ENCODE measurements at places on chromosomes 16 and 17.
A peak's percentile ranks its signal among the peaks of the same experiment; 100 is the strongest.

DNA sequence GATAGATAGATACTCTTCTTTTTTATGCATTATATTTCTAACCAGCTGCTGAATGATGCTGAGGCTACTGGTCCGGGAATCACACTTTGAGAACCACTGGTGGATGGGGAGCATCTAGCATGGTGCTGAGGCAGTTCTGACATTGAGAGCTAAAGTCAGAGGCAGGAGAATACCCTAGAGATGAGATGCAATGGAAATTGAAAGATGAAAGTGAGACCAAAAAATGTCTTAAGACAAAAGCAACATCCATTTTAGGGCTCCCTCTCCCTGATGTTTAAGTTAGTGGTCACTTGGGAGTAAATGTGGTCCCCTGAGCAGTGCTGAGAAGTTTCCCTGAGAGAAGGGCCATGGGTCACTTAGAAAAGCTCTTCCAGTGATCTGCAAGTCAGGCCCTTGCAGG, 6.8 kb downstream of the PCTP start:
- DNase-seq = no peak

- DNase-seq = no peak
Measured at GRCh38 chr16:74321356-74321755, 24.7 kb downstream of the PSMD7 start.

DNA sequence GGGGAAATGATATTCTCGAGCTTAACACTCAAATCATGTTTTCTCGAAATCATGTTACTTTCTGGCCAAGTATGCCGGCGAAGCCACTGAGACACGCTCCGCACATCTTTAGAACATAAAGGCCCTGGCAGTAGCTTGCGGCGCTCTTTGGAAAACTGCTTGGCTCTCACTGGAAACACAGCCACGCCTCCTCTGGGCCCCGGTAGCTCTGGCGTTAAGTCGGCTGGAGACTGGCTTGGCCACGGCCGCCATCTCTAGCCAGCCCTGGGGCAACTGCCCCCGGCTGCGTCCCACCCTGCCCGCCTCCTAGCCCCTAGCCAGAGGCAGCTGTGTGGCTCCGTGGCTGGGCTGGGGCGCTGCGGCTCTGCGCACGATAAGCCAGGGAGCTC, 9.2 kb upstream of the BAIAP2 start:
- no peak for DNase-seq

GRCh38 chr16:23564575-23565363, 7.2 kb downstream of the UBFD1 start:
- no peak for DNase-seq

DNA sequence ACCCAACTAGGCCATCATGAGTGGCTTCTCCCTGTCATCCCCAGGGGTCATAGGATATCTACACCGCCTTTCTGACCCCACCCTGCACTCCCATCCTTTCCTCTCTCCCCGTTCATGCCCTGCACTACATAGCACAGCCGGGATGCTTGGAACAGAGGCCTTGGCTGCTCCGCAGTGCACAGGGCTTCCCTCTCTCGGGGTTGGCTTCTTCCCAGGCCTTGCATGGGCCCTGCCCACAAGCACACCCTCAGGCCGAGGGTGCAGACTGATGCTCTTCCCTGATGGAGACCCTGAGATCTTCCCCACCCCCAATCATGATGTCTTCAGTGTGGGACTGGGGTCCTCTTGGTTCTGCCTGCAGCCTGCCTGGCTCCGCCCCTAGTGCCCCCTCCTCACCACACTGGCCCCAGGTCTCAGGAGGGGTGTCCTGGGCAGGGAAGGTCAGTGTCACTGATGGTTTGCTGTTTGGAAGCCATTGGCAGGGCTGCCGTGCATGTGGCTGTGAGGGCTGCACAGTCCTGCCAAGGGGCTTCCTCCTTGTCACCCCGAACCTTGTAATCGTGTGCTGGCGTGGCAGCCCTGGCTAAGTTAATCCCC, 14.3 kb upstream of the NAGLU start:
- no peak for DNase-seq

- DNase-seq = no peak
Measured at GRCh38 chr17:80848449-80849102, 143.1 kb upstream of the CHMP6 start.

- DNase-seq = no peak
Measured at GRCh38 chr16:56967733-56968132, 6.0 kb downstream of the CETP start.

GRCh38 chr17:59342681-59343131, 11.3 kb downstream of the YPEL2 start:
- DNase-seq = no peak

DNA sequence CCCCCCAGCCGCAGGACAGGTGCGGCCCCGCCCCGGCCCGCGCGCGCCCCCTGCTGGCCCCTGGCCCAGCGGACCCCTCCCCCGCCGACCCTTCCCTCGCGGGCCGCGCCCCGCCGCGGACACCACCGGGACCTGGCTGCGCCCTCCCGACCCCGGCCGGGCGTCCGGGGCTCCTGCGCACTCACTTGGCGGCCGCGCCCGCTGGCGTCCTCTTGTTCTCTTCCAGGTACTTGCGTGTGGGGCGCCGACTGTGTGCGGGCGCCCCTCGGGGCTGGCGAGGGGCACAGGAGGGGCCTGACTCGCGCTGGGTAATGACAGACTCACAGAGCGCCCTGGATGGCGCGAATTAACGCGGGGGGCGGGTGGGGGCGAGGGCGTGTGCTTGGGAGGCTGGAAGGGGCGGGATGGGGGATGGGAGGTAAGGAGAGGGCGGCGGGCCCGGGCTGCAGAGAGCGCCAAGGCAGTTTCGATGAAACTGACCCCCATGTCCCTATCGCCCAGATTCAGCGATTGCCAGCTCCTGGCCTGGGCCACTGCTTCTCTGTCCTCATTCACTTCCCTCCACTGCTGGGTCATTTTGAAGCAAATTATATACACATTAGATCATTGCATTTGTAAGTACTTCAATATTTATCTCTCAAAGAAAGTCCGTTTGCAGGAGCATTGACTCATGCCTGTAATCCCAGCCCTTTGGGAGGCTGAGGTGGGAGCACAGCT, 445 bp upstream of the DBNDD1 start:
- DNase-seq = peak; percentile 40

- DNase-seq = no peak
Measured at GRCh38 chr17:77423589-77424451, 283.1 kb downstream of the SEC14L1 start.

- DNase-seq = no peak
Measured at GRCh38 chr17:40472733-40473452, 28.5 kb downstream of the TNS4 start.

- DNase-seq = no peak
Measured at GRCh38 chr16:78961464-78961863, 639.1 kb downstream of the MAF start.

DNA sequence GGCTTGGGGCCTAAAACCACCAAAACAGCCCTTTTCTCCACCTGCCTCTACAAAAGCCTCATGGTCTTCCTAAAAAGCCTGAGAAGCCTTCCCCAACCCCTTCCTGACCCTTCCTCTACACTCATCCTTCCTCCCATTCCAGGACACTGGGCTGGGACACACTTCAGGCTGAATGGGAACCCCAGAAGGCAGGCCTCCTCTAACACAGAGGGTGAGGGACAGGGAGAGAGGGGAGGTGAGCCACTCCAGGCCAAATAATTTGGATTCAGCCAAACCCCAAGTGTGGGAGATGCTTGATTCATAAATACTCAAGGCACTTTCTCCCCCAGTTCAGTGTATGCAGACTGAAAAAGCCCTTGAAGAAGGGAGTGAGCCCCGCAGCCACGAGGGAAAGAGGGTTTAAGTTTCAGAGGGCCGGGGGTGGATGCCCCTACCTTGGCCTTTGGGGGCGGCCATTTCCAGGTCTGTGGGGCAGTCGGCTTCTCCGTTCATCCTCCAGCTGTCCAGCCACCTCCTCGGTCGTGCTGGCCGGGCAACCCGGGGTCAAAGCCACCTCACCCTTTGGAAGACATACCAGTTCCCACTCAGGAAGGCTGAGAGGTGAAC, 1.6 kb downstream of the UBTF start:
- no peak for DNase-seq

DNA sequence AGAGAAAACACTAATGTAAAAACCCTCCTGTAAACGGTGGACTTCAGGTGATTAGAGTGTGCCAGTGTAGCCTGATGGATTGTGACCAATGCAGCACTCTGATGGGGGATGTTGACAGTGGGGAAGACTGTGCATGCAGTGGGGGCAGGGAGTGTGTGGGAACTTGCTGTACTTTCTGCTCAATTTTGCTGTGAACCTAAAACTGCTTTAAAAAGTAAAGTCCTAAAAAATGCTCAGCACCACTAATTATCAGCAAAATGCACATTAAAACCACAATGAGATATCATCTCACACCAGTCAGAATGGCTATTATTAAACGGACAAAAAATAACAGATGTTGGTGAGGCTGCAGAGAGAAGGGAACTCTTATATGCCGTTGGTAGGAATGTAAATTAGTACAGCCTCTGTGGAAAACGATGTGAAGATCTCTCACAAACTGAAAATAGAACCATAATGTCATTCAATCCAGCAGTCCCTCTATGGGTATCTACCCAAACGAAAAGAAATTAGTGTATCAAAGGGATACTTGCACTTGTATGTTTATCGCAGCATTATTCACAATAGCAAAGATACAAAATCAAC, 9.7 kb upstream of the ULK2 start:
- DNase-seq = no peak

DNA sequence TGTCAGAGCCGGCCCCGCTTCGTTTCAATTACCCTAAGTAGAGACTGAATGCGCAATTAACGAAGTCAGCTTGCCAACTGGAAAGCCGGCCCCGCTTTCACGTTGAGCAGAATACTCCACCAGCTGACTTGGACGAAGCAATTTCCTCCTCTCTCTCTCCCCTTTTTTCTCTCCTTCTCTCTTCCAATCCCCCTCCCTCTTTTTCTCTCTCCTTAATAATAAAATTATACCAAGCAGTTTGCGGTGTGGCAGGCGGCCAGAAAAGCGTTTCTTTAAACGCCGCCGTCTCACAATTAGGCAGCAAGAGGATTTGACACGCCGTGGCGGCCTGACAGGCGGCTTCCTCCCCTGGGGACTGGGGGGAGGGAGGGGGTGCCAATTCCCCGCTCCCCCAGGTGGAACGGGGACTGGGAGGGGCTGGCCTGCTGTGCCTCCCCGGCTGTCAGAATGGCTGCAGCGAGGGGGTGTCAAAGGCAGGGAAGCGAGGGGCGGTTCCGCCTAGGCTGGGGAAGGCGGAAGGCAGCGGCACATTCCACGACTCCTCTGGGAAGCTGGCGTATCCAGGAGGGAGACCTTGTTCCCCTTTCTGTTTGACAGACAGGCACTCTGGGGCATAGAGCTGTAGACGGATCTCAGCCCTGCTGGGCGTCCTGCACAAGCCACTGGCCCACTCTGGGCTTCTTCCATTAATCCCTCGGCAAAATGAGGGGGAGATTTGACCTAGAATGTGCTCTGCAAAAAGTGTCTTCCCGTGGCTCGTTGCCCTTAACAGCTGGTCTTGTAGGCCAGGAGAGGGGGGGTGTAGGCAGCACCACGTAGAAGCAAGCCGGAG, 52.7 kb downstream of the SREBF1 start:
- DNase-seq = no peak

- DNase-seq = no peak
Measured at GRCh38 chr16:29972500-29972899, 1.2 kb upstream of the TAOK2 start.

- DNase-seq = no peak
Measured at GRCh38 chr17:40402668-40403067, 15.0 kb downstream of the TOP2A start.

GRCh38 chr17:78896091-78896833, 6.7 kb downstream of the CEP295NL start:
- no peak for DNase-seq

DNA sequence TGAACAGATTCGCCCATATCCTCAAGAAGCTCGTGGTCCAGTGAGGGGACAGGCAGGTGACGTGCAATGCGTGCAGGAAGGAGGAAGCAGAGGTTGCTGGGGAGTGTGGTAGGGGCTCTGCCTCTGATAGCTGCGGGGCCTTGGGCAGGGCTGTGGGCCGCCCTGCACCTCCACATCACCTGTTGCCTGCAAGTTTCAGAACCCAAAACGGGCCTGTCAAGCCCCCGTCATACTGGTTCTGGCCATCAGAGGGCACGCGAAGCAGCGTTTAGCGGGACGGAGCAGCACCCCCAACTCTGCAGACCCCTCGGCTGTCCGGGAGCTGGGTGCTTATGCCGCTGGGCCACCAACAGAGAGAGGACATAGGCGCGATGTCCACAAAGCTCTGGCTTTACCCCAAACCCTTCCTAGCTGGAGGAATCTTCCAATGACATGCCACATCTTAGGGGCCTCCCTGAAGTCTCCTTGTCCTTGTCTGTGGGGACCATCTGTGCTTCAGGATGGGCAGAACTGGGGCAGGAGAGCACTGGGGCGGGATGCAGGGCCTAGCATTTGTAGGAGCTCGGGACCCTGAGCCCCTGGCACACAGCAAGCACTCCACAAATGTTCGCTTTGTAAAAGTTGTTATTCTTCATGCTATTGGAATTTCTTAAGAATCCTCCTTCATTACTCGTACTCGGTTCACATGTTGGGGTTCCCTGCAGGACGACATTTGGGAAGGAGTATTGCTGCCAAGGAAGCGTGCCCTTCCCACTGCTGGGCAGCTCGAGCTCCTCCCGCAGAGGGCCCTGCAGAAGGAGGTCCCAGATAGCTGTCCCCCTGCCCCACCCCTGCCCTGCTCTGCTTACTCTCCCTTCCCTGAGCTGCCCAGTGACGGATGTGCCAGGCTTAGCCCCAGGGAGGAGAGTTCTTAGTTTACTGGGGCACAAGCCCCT, 64.3 kb downstream of the CNGB1 start:
- no peak for DNase-seq

- no peak for DNase-seq
Measured at GRCh38 chr16:88727871-88728270, 21.6 kb downstream of the CTU2 start.

DNA sequence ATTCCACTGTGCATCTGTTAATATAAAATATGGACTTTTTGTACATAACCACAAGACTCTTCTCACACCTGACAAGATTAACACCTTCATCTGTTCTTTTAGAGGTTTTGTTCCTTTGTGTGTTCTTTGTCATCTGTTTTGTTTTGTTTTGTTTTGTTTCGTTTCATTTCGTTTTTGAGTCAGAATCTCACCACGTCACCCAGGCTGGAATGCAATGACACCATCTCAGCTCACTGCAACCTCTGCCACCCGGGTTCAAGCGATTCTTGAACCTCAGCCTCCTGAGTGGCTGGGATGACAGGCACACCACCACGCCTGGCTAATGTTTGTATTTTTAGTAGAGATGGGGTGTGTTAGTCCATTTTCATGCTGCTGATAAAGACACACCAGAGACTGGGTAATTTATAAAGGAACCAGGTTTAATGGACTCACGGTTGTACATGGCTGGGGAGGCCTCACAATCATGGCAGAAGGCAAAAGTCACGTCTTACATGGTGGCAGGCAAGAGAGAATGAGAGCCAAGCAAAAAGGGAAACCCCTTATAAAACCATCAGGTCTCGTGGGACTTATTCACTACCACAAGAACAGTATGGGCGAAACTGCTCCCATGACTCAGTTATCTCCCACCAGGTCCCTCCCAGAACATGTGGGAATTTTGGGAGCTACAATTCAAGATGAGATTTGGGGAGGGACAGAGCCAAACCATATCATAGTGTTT, 22.3 kb downstream of the C16orf90 start:
- DNase-seq = no peak

DNA sequence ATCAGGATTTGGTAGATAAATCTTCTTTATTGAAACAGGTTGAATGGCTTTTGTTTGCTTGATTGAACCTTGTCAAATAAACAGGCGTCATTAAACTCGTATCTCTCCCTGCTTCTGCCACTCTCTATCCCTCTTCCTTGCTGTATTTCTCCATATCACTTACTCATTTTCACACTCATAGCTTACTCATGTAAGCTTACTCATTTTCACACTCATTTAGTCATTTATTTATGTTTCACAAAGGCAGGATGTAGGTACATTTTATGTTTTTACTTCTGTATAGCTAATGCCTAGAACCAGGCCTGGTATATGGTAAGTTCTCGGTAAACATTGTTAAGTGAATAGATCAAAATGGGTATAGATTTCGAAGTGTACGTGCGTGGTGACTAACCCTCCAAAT, 450.0 kb downstream of the PMP22 start:
- no peak for DNase-seq
